ENCODE measurements at places on chromosomes 1 and 21.

GRCh38 chr1:18211764-18212163 is 104.2 kb downstream of the IGSF21 start:
- DNase-seq, result no peak

DNA sequence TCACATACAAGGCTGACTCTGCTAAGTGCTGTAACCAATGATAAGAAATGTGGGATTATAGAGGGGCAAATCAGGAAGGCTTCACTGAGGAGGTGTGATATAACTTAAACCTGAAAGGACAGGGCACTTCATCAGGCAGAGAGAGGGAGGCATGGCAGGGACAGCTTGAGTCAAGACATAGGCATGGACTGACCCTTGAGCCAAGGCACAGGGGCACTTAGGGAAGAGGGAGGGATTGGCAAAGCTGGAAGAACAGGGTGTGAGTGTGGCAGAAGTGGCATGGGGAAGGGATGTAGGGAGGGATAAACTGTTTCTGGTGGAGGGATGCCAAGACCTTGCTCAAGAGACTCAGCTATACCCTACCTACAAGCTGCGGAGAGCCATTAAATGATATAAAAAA is 81.3 kb downstream of the PLXNA2 start:
- DNase-seq, result no peak

GRCh38 chr1:173258479-173259264 is 51.5 kb upstream of the TNFSF4 start:
- no peak for DNase-seq

DNA sequence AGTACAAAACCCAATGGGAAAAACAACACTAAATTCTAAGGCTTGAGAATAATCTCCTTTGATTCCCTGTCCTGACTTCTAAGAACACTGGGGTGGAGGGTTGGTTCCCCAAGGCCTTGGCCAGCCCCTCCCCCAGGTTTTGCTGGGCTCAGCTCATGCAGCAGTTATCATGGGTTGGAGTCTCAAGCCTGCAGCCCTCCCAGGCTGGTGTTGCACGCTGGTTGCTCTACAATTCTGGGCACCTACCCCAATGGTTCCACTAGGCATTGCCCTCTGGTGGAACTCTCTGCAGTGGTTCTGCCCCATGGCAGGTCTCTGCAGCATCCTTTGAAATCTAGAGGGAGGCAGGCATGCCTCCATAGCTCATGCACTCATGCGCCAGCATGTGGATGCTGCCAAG is 184.4 kb upstream of the PALMD start:
- DNase-seq, result no peak

DNA sequence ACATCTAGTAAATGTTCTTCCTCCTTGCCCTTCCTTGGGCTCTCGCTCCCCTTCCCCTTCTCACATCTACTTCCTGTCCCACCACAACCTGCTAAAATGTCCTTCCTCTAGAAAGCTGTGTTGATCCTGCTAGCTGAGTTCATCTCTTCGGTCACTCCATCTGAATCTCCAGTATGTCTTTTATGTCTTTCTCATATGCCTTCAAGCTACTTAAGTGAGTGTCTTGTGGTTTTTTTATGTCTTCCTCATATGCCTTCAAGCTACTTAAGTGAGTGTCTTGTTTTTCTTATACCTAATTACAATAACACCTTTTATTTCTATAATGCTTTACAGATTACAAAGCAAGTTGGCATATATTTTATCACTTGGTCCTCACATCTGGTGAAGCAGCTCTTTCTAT is 33.9 kb downstream of the CSF1 start:
- no peak for DNase-seq

- DNase-seq, result no peak
Measured at GRCh38 chr1:28601696-28602095, 9.6 kb downstream of the RAB42 start.

- peak; percentile 37 for DNase-seq
Measured at GRCh38 chr1:229514578-229515275, 6.6 kb upstream of the NUP133 start.

- no peak for DNase-seq
Measured at GRCh38 chr1:202656057-202656456, 54.2 kb downstream of the SYT2 start.

DNA sequence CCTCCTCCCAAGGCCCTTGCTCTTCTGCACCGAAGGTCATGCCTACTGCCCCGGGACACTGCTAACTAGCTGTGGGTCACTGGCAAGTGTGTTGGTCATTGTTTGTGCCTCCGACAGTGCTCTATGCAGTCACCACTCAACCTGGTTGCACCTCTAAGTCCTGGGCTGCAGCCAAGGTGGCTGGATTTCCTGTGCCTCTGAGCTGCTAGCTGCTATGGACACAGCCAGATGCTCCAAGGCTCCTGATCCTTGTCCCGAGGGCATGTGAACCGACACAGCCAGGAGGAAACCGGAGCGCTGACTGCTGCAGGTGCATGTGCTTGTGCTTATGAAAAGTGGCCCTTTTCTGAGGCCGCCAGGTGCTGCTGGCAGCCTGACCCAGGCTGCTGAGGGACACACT is 14.7 kb upstream of the SPOCD1 start:
- DNase-seq, result no peak

DNA sequence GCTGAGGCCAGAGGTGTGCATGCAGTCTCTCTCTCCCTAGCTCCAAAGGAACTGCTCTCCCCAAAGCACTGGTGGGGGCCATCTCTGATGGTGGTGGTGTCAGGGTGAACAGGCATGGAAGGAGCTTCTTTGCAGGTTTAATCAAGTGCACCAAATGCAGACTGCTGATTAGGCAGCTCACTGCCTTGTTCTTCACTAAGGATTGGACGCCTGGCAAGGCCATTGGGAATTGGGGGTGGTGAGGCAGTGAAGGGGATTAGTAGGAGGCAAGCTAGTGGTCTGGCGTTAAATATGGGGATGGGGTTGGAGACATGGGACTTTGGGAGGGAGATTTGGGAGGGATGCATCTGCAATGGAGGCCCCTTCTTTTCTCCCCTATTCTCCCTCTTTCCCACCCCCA is 1.5 kb downstream of the CACNA1E start:
- no peak for DNase-seq

GRCh38 chr1:56414728-56415224 is 164.6 kb downstream of the PLPP3 start:
- no peak for DNase-seq

DNA sequence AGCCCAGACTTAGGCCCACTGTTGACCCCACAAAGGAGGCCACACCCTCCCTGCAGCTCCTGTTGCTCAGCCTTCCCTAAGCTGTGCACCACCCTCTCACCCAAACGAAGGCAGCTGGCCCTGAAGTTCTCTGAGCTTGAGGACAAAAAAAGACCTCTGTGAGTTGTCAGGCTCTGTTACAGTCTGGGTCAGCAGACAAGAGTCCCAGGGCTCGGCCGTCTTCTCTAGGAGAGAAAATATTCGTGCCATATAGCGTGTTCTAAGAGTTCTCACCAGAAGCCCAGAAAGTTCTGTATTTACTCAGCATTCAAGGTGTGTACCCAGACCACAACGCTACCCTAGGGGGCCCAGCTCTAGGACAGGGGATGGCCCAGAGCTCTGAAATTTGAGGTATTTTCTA is 25.5 kb upstream of the LYST start:
- no peak for DNase-seq

DNA sequence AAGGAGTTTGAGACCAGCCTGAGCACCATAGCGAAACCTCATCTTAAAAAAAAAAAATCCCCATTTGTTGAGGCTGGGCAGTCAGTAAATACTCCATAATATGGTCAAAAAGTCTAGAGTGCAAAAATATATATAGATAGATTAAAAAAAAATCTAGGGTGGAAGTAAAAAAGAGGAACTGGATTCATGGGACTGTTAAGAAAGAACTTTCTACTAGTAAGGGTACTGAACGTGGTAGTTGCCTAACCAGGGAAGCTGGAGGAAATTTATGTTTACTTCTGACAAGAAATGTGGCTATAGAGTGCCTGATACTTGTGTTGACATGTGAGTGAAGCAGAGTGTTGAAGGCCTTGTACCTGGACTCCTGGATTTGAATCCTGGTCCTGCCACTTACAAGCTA is 265.9 kb upstream of the FAM78B start:
- DNase-seq, result no peak

DNA sequence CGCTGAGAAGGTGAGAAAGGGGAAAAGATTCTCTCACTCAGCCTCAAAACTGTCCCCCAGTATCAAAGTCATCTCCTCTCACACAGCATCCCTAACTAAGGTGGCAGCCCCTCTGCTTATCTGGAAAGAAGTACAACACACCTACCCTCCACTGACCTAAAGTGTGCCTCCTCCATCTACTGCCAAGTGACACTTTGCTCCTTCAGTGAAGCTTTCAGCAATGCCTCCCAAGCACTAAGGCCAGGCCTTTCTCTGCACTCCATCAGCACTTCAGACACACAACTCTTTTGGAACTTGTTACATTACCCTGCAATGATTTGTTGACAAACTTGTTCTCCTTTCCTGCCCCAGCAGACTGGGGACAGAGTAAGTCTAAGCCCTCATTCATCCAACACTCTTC is 1.4 kb downstream of the SH3BP5L start:
- DNase-seq, result no peak

DNA sequence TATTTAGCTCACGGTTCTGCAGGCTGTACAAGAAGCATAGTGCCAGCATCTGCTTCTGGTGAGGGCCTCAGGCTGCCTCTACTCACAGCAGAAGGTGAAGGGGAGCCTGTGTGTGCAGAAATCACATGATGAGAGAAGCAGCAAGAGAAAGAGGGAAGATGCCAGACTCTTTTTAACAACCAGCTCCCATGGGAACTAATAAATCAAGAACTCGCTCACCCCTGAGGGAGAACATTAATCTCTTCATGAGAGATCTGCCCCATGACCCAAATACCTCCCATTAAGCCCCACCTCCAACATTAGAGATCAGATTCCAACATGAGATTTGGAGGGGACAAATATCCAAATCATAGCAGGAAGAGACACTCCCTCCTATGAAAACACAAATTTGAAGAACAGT is 74.1 kb downstream of the OLFML2B start:
- DNase-seq, result no peak

DNA sequence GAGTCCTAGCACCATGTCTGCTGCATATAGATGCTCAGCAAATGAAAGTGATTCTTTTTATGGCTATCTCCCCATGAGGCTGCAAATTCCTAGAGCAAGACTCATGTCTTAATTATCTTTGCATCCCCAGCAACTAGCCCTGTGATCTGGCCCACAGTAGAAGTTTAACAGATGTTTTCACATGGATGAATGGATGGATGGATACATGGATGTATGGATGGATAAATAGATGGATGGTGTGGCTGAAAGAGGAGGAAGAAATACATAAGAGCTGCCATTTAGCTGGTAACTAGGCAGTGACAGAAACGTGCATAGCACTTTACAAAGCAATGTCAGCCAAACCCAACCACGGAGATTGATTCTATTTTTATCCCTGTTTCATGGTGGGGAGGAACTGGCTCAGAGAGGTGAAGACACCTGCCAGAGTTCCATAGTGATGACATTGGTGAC is 32.7 kb upstream of the ZBTB40 start:
- no peak for DNase-seq

- no peak for DNase-seq
Measured at GRCh38 chr21:44359396-44359795, 6.0 kb downstream of the TRPM2 start.

DNA sequence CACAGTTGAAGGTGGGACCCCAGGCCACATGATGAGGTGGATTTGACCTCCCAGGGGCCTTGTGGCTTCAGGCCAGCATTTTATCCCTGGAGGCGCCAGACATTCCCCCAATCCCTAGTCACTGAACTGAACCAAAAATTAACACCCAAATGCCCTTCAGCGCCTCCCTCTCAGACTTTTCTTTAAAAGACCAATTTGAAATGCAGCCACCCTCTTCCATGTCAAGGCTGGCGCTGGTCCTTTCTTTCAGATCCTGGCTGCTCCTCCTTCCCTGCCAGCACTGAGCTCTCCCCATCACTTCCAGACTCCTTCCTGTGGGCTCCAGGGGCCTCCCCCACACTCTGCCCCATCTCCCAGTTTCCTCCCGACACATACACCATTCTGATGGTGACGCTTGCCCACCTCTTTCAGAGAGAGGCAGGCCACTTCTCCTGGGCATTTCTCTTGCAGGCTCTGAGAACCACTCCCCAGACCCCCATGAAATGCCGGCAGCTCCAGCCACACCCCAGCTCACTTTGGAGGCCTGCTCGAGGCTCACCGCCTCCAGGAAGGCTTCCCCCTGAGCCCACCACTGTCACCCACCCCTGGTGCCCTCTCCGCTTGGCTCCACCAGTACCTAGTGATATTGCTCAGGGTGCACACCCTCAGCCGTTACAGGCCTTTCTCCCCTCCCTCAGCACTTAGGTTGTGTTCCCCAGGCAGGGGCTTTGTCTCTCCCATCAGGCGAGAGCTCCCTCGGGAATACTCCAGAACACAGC is 27.0 kb downstream of the NAV1 start:
- DNase-seq, result no peak

DNA sequence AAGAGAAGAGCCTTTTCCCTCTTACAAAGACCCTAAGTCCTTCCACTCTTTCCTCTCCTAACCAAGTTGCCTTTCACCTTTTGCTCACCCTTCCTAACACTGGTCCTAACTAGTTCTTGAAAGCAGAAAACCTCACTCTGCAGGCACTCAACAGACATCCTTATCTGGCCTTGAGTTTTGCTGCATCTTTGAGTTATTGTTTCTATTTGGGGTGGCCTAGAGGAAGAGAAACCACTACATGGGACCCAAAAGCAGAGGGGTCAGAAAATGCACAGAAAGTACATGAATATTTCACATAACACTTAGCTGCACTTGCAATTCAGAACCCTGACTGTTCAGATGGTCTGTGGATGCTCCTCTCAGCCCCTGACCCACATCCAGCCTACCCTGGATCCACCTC is 178.3 kb upstream of the SYT6 start:
- DNase-seq, result no peak

DNA sequence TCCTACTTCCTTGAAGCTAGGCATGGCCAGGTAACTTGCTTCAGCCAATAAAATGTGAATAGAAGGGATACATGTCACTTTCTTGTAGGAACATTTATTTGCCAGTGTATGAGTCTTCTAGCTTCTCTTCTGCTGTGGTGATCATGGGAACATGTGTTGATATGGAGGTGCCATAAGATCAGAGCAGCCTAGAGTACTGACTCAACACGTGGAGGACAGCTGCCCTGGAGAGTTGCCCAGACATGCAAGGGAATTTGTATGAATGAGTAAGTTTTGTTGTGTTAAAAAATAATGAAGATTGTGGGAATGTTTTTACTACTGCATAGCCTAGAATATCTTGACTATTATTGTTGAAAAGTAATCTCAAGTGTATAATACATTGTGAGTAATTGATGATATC is 502.3 kb downstream of the NUF2 start:
- DNase-seq, result no peak

DNA sequence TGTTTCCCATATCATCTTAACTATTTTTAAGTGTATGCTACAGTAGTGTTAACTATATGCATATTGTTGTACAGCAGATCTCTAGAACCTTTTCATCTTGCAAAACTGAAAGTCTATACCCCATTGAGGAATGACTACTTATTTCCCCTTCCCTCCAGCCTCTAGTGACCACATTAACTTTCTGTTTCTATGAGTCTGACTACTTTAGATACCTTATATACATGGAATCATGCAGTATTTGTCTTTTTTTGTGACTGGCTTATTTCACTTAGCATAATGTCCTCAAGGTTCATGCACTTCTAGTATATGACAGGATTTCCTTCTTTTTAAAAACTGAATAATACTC is 96.5 kb upstream of the BTG3 start:
- no peak for DNase-seq

- DNase-seq, result no peak
Measured at GRCh38 chr1:152251391-152251790, 27.4 kb upstream of the HRNR start.

GRCh38 chr1:203619091-203619780 is 7.4 kb upstream of the ATP2B4 start:
- DNase-seq, result no peak

GRCh38 chr1:157734321-157734720 is 33.8 kb upstream of the FCRL3 start:
- DNase-seq, result no peak

Data from stimulated activated CD8-positive, alpha-beta memory T cell treated with anti-CD3 and anti-CD28 coated beads, Interleukin-2, amount 100 ng/mL, for 1 hour (primary cell).